ENCODE measurements at places on chromosomes 4 and X.
A peak's percentile ranks its signal among the peaks of the same experiment; 100 is the strongest.

DNA sequence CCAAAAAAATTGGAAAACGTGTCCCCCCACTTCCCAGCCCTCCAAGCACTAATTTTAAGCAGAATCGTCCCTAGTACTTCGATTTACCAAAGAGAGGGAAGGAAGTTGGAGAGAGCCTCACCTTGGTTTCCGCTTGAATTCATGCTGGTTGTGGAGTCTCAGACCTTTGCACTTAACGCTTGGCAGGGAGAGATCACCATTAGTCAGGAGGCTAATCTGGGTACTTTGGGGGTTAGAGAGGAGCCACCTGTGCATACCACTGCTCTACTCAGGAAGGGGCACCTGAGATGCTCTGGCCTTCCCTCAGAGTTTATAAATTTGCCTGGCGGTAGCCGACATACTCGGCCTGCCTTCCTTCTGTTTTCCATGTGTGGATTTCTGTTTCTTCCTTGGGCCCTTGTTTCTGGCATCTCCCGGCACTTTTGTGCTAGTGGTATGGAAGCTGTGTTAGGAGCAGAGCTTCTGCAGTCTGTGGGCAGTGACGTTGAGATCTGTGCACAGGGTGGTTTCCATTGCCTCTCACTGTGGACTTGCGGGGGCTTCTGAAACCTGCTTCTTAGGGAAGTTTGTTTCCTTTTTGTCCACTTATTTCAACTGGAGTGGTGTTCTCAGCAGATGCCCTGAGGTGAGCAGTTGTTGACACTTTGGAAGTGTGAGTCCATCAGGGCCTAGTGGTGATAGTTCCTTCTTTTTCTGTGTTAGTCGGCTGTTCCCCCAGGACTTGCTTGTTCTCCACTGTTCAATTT is 104.2 kb downstream of the TMEM131L start:
- DNase-seq = no peak

DNA sequence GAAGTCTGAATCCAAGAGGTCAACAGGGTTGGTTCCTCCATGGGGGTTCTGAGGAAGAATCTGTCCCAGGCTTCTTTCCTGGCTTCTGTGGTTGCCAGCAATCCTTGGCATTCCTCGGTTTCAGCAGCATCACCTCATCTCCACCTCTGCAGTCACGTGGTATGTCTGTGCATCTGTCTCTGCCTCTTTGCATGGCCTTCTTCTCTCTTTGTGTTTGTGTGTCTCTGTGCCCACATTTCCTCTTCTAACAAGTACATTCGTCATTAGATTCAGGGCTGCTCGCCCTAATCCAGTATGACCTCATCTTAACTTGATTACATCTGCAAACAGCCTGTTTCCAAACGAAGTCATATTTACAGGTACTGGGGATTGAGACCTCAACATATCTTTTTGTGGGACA is 114.0 kb downstream of the BCOR start:
- peak; percentile 36 for DNase-seq

GRCh38 chr4:3009422-3009821 is 46.1 kb downstream of the GRK4 start:
- no peak for DNase-seq

DNA sequence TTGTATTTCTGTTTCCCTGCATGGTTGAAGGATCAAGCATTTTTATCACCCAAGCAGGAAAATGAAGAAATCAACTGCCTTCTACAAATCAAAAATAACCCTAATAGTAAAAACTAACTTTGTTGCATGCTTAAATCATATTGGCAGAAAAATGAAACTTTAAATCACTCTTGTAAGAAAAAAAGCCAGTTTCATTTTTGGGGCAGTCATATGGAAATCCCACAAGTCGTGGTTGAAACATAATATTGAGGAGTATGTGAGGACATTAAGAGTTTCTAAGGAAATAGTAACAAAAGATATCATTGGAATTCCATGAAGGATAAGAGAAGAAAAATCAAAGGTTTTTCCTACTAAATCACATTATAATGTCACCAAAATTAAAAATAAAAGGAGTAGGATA is 8.4 kb downstream of the TEC start:
- no peak for DNase-seq

GRCh38 chr4:124537971-124538370 is 174.6 kb downstream of the ANKRD50 start:
- no peak for DNase-seq

- DNase-seq = peak; percentile 19
Measured at GRCh38 chrX:129000797-129001196, 522.5 kb downstream of the SMARCA1 start.

GRCh38 chr4:69640289-69640688 is 847 bp upstream of the UGT2A2 start:
- no peak for DNase-seq

- no peak for DNase-seq
Measured at GRCh38 chr4:149708513-149709130, 107.0 kb downstream of the IQCM start.

DNA sequence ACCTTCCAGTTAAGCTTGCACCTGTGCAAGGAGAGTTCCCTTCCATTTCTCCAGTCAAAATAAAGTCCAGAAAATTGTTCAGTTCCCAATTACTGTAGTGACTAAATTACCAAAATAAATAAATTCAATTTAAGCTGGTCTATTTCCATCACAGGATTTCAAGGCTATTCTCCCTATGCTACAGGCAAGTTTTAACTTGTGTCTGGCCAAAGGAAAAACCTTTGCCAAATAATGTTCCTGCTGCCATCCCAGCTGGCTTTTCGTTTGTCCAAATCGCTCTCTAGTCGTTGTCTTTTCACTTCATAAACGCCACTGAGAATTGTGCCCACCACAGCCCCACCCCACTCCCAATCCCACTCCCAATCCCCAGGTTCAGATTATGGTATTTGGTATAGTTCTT is 2.4 kb downstream of the KCTD8 start:
- no peak for DNase-seq

DNA sequence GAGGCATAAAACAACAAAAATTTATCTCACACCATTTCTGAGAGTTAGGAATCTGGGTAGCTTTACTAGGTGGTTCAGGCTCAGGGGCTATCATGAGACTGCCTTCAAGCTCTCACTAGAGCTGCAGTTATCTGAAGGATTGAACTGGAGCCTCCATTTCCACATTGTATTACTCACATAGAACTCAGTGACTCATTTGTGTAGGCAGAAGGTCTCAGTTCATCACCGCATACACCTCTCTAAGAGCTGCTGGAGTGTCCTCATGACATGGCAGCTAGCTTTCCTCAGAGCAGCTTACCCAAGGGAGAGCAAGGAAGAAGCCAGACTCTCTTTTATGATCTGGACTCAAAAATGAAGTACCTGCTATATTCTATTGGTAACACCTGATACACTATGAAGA is 389.2 kb downstream of the IQCM start:
- no peak for DNase-seq

- no peak for DNase-seq
Measured at GRCh38 chr4:76558396-76559235, 123.6 kb downstream of the SHROOM3 start.

GRCh38 chrX:368811-369562 is 17.7 kb downstream of the PPP2R3B start:
- no peak for DNase-seq

DNA sequence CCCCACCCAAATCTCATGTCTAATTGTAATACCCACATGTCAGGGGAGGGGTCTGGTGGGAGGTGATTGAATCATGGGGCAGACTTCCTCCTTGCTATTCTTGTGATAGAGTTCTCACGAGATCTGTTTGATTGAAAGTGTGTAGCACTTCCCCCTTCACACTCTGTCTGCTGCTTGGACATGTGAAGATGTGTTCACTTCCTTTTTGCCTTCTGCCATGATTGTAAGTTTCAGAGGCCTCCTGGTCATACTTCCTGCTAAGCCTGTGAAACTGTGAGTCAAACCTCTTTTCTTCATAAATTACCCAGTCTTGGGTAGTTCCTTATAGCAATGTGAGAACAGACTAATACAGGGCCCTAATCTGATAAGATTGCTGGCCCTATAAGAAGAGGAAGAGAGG is 1514.8 kb downstream of the RPA4 start:
- no peak for DNase-seq

GRCh38 chr4:93267747-93268146 is 560.8 kb upstream of the ATOH1 start:
- no peak for DNase-seq

GRCh38 chr4:184470785-184471110 is 3.6 kb downstream of the IRF2 start:
- DNase-seq = no peak

DNA sequence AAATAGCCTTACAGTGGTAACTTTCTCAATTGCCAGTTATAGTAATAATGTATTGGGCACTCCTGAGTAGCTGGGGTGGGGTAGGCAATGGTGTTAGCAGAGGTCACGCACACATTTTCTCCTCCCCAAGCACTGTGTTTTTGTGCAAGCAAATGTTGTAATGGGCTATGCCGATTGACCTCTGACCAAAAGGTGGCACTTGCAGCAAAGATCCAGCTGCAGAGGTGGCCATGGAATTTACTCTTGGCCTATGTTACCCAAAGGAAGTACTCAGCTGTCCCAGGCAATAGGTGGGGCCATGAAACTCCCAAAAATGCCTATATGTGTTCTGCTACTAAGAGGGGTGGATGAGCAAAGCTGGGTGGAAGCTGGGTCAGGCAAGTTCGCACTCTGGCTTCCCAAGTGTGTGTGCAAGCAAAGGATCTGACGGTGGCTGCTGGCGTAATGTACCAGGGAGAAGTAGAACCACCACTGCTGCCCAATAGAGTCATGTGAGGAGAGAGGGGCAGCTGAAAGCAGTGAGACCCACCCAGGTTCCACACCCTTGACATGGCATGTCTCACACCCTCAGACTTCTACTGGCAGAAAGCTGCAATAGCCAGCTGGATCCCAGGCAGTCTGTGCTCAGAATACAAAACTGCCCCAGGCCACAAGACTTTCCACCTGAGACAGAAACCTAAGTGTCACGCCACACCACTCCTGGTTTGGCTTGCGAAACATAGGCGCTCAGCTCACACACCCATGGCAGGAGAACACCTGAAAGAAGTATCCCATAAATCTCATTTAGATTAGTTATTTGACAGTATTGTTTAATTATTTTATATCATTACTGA is 353.3 kb upstream of the EMCN start:
- DNase-seq = no peak

DNA sequence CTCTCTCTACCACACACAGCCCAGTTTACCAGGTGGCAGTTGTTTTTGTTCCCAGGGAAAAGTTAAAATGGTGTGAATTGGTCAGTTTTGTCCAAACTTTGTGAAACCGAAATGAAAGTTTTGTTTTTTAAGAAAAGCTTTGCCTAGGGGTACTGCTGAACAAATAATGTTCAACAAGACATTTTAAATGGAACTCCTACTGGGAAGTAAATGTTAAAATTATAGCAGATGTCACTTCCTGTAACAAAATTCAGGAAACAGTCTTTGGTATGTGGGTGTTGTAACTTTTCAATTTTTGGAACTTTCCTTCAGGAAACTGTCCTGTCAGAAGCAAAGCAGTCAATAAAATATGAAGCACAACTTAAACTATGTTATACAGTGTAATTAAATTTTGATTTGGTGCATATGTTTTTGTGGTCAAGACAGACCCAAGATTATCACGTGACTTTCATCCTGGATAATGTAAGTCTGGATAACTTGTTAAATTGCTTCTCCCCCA is 79.5 kb downstream of the AFF1 start:
- no peak for DNase-seq

DNA sequence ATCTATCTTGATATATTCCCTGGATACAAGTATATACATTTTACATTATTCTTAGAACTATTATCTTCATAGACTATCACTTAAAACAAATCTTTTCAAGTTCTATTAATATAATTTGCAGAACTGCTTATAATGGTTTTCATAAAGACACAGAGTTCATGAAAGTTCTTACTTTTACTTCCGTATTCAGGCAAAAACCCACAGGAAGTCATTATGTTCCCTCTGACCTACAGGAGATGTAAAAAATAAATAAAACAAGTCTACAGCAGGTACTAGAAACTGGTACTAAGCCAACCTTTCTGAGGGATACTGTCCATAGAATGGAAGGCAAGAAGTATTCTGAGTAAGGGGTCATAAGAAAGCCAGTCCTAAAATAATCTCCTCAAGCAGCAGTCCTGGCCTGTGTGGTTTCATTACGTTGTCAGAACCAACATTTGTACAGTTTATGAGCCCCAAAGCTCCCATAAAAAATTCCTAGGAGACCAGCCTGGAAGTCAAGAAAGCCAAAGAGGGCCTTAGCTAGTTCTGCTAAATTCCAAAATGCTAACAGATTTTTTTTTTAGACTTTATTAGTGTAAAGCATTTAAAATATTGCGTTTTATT is 68.6 kb downstream of the CAMK2D start:
- no peak for DNase-seq

GRCh38 chr4:121726642-121727268 is 30.0 kb upstream of the ANXA5 start:
- DNase-seq = peak; percentile 24

DNA sequence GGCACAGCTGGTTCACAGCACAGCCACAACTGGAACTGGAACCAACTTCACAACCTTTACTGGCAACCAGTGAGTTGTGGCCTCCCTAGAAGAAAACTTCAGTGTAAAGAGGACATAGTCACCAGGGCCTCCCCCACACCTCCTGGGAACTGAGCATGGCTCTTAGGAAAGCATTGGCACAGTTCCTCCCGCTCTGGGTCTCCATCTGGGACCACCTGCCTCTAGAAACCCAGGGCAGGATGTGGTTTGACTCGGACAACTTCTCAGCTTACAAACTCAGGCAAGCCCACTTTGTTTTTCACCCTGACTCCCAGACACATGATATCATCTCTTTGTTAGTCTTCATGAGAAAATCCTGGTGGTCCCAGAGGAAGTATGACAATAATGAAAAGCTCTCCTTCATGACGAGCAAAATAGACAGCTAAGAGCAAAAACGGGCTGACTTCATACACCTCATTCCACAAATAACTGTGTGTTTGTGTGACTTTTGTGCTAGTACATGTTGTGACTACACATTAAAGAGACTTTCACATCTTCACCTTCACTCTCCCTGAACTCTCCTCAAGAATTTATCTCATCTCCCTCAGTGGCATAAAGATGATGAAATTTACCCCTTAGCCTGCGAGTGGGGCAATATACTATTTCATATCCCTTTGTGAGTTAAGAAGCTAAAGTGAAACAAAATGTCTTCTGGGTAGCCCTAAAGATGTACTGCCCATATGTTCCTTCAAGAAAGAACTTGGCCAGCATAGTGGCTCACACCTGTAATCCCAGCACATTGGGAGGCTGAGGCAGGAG is 75.4 kb downstream of the SH3KBP1 start:
- no peak for DNase-seq

GRCh38 chr4:182348779-182349326 is 105.7 kb downstream of the TENM3 start:
- DNase-seq = no peak

DNA sequence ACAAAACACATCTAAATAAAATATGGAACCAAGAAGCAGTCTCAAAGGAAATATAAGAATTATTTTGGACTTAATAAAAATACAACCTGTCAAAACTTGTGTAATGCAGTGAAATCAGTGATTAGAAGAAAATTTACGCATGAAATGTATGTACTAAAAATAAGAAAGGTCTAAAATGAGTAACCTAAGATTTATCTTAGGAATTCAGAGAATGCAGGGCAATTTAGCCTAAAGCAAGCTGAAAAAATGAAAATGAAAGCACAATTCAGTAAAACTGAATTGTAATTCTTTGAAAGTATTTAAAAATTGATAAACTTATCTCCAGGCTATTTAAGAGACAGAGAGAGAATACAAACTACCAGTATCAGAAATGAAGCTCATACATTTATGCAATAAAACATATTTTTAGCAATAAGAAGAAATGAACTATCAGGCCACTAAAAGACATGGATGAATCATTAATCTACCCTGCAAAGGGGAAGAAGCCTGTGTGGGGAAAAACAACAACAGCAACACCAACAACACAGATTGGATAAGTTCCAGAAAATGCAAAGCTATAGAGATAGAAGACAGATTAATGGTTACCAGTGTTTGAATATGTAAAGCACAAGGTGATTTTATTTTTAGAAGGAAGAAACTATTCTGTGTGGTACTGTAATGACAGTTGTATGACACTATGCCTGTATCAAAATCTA is 442.0 kb upstream of the ADGRL3 start:
- no peak for DNase-seq

Measured in DMS153 (cell line).